A549 treated with Mapracorat at 1 μM for 4 hours (cell line): ENCODE measurements at places on chromosomes 2 and 18. TPM values are rescaled to one million over a fixed set of nuclear protein-coding genes. Genes with fewer than 3 reads are reported as not detected.

CABYR gene
- total RNA-seq, result 12.9 to 19.3 TPM (median 14.1 TPM) in 5 replicates

LIMS3 gene
- not detected in 5 replicates for total RNA-seq

SMAD2 gene
- 52.1 to 65.5 TPM (median 63.7 TPM) in 5 replicates for total RNA-seq

CTAGE1 gene
- total RNA-seq, result not detected in 5 replicates

LIPG gene
- total RNA-seq, result 0.16 to 0.41 TPM (median 0.21 TPM) in 5 replicates

ZNF804A gene
- total RNA-seq, result not detected in 5 replicates

RABL2A gene
- 8.0 to 10.4 TPM (median 10.1 TPM) in 5 replicates for total RNA-seq

FHOD3 gene
- total RNA-seq, result 2.2 to 2.8 TPM (median 2.4 TPM) in 5 replicates

HOXD13 gene
- 0.12 to 0.30 TPM (median 0.22 TPM) in 5 replicates for total RNA-seq

IL36RN gene
- total RNA-seq, result 0.07 to 0.21 TPM in 2 of 5 replicates, not detected in the others

AGXT gene
- not detected in 5 replicates for total RNA-seq

ME2 gene
- 30.8 to 37.0 TPM (median 34.6 TPM) in 5 replicates for total RNA-seq

GALR1 gene
- total RNA-seq, result not detected in 5 replicates

LDLRAD4 gene
- 0.52 to 3.3 TPM (median 2.2 TPM) in 5 replicates for total RNA-seq

APOB gene
- not detected in 5 replicates for total RNA-seq

SLC5A7 gene
- not detected in 5 replicates for total RNA-seq

UBXN4 gene
- total RNA-seq, result 34.8 to 42.8 TPM (median 40.3 TPM) in 5 replicates

UPP2 gene
- total RNA-seq, result not detected in 5 replicates

AKAIN1 gene
- not detected in 5 replicates for total RNA-seq

SCYGR6 gene
- not detected in 5 replicates for total RNA-seq

RETSAT gene
- 51.9 to 58.7 TPM (median 54.9 TPM) in 5 replicates for total RNA-seq

CYTIP gene
- 0.25 TPM in 1 of 5 replicates, not detected in the others for total RNA-seq

KATNAL2 gene
- total RNA-seq, result 1.3 to 2.4 TPM (median 1.8 TPM) in 5 replicates

VSNL1 gene
- total RNA-seq, result not detected in 5 replicates
